Fibroblast of pulmonary artery (primary cell): ENCODE measurements at places on chromosomes 12 and 14.

GRCh38 chr14:101577221-101577909 is 16.1 kb downstream of the DIO3 start:
- DNase-seq, result no peak

- DNase-seq, result peak; percentile 27
Measured at GRCh38 chr12:127245009-127245408, 1022.0 kb upstream of the TMEM132C start.

DNA sequence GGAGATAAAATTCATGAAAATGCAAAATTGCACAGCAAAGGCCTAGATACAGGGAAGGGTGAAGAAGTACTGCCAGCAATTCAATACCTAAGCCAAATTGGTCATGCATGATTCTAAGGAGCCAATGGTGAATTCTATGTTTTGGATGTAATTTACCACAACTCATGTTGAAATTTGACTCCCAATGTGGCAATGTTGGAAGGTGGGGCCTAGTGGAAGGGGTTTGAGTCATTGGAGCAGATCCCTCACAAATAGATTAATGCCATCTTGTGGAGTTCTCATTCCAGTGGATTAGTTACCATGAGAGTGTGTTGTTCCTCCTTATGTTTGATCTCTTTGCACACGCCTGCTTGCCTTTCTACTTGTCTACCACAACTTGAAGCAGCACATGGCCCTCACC is 194.0 kb upstream of the ALG10 start:
- no peak for DNase-seq

DNA sequence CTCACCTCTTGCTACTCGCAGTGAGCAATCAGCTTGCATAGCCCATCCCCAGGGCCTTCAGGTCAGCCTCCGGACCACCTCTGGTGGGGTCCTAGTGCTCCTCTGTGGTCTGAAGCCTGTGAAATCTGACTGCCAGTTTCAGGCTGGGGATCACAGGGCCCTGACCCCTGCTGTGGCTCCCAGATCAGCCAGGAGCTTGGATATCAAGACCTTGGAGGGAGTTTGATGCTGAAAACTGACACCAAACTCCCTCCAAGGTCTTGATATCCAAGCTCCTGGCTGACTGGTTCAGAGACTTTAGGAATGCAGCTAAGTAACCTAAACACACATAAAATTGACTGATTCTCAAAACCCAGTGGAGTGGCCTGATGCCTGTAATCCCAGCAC is 19.8 kb upstream of the DHRS4 start:
- DNase-seq, result no peak

DNA sequence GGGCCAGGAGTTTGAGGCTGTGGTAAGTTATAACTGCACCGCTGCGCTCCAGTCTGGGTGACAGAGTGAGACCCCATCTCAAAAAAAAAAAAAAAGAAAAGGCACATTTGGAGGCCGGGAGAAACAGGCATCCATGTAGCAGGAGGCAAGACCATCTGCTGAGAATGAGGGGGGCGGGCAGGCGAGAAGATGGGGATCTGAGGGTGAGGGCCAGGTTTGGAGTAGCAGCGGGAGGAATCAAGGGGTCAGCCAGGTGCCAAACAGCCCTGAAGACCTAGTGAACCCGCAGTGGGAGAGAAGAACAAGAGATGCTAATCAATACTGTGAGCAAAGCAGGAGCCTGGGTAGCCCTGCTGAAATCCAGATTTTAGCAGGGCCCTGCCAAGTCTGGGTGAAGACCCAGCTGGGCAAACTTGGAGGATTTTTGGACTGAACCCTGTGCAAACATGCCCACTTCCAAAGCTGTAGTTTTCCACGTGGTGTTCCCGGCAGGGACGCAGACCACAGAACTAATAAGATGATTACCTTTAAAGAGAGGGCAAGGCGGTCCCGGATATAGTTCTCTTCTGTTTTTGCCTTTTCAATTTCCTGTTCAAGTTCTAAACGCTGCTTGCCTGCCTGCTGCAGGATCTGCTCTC is 61.0 kb downstream of the NIN start:
- DNase-seq, result no peak
